ENCODE measurements at places on chromosomes 12 and 14. TPM values are rescaled to one million over a fixed set of nuclear protein-coding genes. Genes with fewer than 3 reads are reported as not detected.
A peak's percentile ranks its signal among the peaks of the same experiment; 100 is the strongest.

Gene FAM186B
- total RNA-seq = 0.42 TPM

Gene DHRS2
- total RNA-seq = 10.0 TPM

Gene GALNT16
- 0.32 TPM for total RNA-seq

Gene SLC10A1
- total RNA-seq = not detected

Gene ITGA5
- total RNA-seq = 49.7 TPM

Gene AQP2
- total RNA-seq = not detected

Gene WNT5B
- total RNA-seq = 0.52 TPM

GRCh38 chr12:68805592-68806120, 2.3 kb upstream of the MDM2 start:
- no peaks in the 10 kb centered on the region for H3K36me3 ChIP-seq
- peaks cover 21% of the 10 kb centered on the region for H3K4me1 ChIP-seq
- no peaks in the 10 kb centered on the region for H3K27me3 ChIP-seq
- H3K4me3 ChIP-seq = no peak overlapping the region
- no peak overlapping the region for H3K27ac ChIP-seq
- DNase-seq = no peak

DNA sequence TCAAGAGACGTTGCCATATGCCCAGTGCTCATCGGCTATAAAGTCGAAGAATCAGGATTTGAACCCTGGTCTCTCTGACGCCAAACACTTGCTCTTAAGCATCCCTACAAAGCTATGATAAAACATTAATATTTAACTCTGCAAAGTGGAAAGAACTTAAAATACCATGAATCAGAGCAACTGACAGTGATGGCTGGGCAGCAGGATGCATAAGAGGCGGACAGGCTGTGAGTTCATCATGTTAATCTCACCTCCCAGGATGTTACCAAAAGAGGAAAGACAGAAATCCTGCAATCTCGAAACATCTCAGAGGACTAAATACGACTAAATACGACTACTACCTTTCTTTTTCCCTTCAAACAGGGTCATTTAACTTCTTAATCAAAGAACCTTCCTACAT, 5.8 kb downstream of the DICER1 start:
- peaks cover 8% of the 10 kb centered on the region for H3K4me1 ChIP-seq
- DNase-seq = no peak
- no peaks in the 10 kb centered on the region for H3K36me3 ChIP-seq
- no peaks in the 10 kb centered on the region for H3K27me3 ChIP-seq
- H3K27ac ChIP-seq = no peak overlapping the region

DNA sequence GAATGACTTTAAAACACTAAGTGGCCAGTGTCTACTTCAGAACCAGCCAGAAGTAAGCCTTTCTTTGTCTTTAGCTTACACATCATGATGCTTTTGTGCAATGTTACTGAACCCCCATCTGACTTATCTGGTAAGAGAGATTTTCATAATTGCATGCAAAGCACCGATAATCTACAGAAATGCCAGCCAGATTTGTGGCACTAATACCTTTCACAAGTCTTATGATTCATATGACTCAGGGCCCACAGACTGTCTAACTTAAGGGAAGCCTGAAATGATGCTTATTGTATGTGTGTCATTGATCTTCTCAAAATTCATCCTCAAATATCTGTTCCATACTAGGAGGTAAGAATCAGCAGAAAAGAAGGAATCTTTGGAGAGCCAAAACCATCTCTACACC, 18.0 kb downstream of the IGF1 start:
- H3K27me3 ChIP-seq = no peaks in the 10 kb centered on the region
- DNase-seq = no peak
- no peak overlapping the region for H3K4me3 ChIP-seq
- no peaks in the 10 kb centered on the region for H3K4me1 ChIP-seq
- no peaks in the 10 kb centered on the region for H3K36me3 ChIP-seq

GRCh38 chr12:103468837-103469236, 26.9 kb downstream of the C12orf42 start:
- H3K36me3 ChIP-seq = no peaks in the 10 kb centered on the region
- H3K4me1 ChIP-seq = no peaks in the 10 kb centered on the region
- no peak overlapping the region for H3K27ac ChIP-seq

- H3K4me1 ChIP-seq = peaks cover 13% of the 10 kb centered on the region
- H3K27ac ChIP-seq = peak within 1 kb of the TSS; percentile 63
- H3K36me3 ChIP-seq = no peaks in the 10 kb centered on the region
- DNase-seq = peak; percentile 83
Observed at GRCh38 chr12:51083126-51083833, at the start of gene CSRNP2. CSRNP2 (minus strand) TSS chr12:51083596; CDS start chr12:51076561, 7,035 bp downstream.

GRCh38 chr12:116259800-116260577, 17.5 kb downstream of the MED13L start:
- no peaks in the 10 kb centered on the region for H3K36me3 ChIP-seq
- H3K27me3 ChIP-seq = no peaks in the 10 kb centered on the region
- peaks cover 25% of the 10 kb centered on the region for H3K4me1 ChIP-seq
- no peak overlapping the region for H3K27ac ChIP-seq

- H3K36me3 ChIP-seq = no peaks in the 10 kb centered on the region
- H3K4me3 ChIP-seq = no peak overlapping the region
- no peaks in the 10 kb centered on the region for H3K27me3 ChIP-seq
- no peaks in the 10 kb centered on the region for H3K4me1 ChIP-seq
- no peak for DNase-seq
Observed at GRCh38 chr14:62886461-62886860, 158.8 kb downstream of the KCNH5 start.

- no peak overlapping the region for H3K27ac ChIP-seq
- H3K4me1 ChIP-seq = no peaks in the 10 kb centered on the region
- H3K27me3 ChIP-seq = no peaks in the 10 kb centered on the region
- H3K36me3 ChIP-seq = no peaks in the 10 kb centered on the region
- H3K4me3 ChIP-seq = no peak overlapping the region
Observed at GRCh38 chr12:128286970-128287369, 20.0 kb downstream of the TMEM132C start.

DNA sequence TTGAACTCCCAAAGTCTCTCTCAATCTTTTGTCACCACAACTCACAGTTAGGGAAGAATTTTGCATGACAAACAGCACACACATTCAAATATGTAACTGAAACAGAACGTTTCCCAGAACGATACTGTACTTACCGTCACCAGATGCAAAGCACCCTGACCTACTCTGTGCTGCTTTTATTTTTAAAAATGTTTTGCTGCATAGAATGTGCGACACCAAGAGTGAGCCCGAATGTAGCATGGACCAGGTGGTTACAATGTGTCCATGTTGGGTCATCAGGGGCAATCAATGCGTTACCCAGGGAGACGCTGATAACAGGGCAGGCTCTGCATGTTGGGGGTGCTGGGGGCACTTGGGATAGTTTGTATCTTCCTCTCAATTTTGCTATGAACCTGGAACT, 14.6 kb upstream of the EIF5 start:
- no peak overlapping the region for H3K4me3 ChIP-seq
- H3K4me1 ChIP-seq = no peaks in the 10 kb centered on the region
- H3K27me3 ChIP-seq = no peaks in the 10 kb centered on the region
- no peaks in the 10 kb centered on the region for H3K36me3 ChIP-seq

GRCh38 chr12:12467688-12468261, 94.9 kb downstream of the DUSP16 start:
- no peaks in the 10 kb centered on the region for H3K4me1 ChIP-seq
- H3K27me3 ChIP-seq = no peaks in the 10 kb centered on the region
- H3K27ac ChIP-seq = no peak overlapping the region
- no peaks in the 10 kb centered on the region for H3K36me3 ChIP-seq
- DNase-seq = no peak
- H3K4me3 ChIP-seq = no peak overlapping the region

GRCh38 chr12:11814374-11814773, 164.9 kb downstream of the ETV6 start:
- H3K4me1 ChIP-seq = no peaks in the 10 kb centered on the region
- H3K27ac ChIP-seq = no peak overlapping the region
- H3K27me3 ChIP-seq = no peaks in the 10 kb centered on the region
- no peak overlapping the region for H3K4me3 ChIP-seq
- H3K36me3 ChIP-seq = no peaks in the 10 kb centered on the region

Data from HCT116 (cell line).